ENCODE measurements at places on chromosomes 4 and X.

DNA sequence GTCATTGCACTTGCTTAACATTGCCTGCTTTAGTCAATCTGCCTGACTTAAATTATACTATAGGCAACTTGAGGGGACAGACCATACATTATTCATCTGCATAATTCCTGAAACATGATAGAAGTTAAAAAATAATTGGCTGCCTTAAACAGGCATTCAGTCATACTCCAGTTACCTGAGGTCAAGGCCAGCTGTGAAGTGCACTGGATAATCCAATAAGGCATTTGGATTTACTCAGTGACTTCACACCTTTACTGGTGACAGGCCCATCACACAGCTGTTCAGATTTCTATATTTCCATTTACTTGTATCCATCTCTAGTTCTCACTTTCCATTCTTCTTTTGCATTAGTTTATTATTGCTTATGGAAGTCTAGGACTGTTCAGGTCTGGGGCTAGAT, 2341.6 kb downstream of the PCDH7 start:
- no peak for DNase-seq

GRCh38 chrX:109389917-109390316, 92.0 kb downstream of the GUCY2F start:
- no peak for DNase-seq

DNA sequence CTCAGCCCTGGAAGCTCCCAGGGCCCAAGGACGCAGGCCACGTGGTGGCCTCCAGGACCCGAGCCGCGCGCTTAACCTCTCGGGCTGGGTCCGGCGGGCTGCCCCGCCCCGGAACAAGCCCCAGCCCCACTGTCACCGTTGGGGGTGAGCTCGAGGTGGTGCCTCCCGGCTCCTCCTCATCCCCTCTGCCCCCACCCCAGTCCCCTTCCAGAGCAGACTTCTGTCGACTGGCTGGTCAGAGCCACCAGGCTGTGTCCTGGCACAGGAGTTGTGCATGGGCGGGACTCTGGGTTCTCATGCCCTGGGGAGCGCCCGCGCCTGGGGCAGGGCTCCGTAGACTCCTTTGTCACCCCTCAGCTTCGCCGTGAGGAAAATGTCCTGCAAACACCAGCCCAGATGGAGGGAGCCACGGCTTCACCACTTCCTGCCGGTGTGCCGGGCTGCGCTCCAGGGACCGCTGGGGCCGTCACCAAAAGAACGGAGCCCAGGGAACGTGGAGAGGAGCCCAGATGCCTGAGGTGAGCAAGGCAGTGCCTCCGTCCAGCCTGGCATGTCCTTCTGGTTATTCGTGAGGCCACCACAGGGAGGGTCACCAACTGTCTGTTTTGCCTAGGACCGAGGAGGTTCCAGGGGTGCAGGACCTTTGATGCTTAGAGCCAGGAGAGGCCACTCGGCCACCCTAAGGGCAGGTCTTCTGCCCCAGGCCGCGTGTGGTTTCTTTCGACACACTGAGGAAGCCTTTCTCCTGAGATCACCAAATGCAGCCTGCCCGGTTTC, 7.1 kb upstream of the RGS12 start:
- no peak for DNase-seq

DNA sequence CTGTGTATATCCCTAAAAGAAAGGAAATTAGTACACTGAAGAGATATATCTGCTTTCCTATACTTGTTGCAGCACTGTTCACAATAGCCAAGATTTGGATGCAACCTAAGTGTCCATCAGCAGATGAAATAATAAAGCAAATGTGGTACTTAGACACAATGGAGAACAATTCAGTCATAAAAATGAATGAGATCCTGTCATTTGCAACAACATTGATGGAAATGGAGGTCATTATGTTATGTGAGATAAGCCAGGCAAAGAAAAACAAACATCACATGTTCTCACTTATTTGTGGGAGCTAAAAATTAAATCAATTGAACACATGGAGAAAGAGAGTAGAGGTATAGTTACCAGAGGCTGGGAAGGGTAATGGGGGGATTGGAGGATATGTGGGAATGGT, 611.9 kb downstream of the STPG2 start:
- no peak for DNase-seq

DNA sequence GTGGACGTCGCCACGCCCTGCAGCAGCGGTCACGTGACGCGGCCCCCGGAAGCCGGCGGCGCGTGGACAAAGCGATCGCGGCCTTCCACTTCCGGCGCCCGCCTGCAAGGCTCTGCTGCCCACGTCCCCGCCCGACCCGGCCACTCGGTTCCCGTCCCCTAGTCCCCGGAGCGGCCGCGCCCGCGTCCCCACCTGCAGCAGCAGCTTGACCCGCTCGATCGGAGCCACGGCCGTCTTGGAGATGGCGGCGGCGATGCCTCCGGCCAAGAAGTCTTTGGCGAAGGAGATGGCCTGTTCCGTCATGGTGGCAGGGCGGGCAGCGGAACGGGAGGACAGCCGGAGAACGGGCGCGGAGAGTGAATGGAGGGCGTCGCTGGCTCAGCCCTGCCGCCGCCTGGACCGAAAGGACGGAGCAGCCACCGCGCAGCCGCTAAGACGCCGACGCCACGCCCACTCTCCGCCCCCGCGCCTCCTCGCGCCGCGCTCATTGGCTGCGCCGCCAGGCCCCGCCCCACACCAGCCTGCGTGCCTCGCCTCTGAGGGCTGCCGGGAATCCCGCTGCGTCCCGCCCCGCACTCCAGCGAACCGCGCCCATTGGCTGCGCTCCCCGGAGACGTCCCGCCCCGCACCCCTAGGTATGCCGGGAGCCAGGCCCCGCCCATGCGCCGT, at the start of gene SLC25A6:
Gene SLC25A6 (minus strand): TSS at position 407 of the 669 bp plus-strand sequence. CDS start 104 bp downstream, at position 303.
- DNase-seq = no peak

GRCh38 chr4:145217349-145217748, 37.0 kb upstream of the OTUD4 start:
- DNase-seq = no peak

GRCh38 chrX:13198762-13199064, 121.1 kb downstream of the ATXN3L start:
- DNase-seq = no peak

- no peak for DNase-seq
Measured at GRCh38 chr4:121189326-121190215, 25.4 kb upstream of the TNIP3 start.

DNA sequence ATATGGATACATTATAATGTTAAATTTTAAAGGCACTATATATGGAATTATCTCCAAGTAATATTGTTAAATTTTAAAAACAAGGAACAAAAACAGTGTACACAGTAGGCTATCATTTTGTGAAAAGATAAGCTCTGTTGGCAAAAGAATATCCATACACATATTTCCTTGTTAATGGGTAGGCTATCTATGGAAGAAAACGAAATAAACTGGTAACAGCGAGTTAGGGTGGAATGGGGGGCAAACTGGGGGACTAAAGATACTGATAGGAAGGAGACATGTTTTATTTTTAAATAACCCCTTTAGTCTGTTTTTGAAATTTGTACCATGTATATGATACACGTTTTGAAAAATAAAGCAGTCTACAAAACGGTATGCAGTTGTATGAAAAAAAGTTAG, 3.6 kb upstream of the TSPAN5 start:
- DNase-seq = no peak

DNA sequence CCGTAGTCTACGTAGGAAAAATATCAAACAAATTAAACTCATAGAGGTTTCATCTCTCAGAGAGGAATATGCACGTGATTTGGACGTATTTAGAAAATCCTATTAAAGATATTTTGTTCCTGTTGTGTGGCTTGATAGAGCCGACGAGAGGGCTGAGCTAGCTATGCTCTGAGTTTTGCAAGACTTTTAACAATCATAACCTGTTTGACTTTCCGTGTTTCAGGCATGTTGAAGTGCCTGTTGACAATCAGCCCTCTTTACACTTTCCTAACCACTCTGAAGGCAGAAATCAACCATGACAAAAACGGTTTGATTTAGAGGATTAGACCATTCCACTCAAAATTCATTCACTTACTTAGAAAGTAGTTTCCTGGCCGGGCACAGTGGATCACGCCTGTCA, 297.3 kb downstream of the ASMT start:
- DNase-seq = no peak

GRCh38 chrX:107537815-107538214, 88.4 kb downstream of the FRMPD3 start:
- DNase-seq = no peak

DNA sequence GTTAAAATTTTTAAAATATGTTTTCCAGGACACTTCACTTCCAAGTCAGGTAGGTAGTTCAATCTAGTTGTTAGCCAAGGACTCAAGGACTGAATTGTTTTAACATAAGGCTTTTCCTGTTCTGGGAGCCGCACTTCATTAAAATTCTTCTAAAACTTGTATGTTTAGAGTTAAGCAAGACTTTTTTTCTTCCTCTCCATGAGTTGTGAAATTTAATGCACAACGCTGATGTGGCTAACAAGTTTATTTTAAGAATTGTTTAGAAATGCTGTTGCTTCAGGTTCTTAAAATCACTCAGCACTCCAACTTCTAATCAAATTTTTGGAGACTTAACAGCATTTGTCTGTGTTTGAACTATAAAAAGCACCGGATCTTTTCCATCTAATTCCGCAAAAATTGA, 49.7 kb downstream of the XIAP start:
- DNase-seq = no peak

DNA sequence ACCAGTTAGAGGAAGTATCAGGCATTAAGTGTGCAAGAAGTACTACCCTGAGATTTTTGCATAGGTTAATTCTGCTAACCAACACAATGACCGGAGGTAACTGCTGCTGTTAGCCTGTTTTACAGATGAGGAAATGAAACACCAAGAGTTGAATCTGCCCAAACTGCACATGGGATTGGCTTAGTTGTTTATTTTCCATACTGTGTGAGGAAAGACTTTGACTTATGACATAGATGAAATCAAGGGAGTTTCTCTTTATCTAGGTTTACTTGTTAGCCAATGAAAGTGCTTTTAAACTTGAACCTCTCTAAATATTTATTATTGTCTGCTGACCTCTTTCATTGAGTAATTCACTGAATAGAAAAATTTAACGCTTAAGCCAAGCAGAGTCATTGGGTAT, 10.3 kb downstream of the GUCY1B1 start:
- no peak for DNase-seq

GRCh38 chrX:13120017-13120416, 75.6 kb upstream of the FAM9C start:
- no peak for DNase-seq

- DNase-seq = no peak
Measured at GRCh38 chr4:66000510-66001117, 330.3 kb upstream of the EPHA5 start.

DNA sequence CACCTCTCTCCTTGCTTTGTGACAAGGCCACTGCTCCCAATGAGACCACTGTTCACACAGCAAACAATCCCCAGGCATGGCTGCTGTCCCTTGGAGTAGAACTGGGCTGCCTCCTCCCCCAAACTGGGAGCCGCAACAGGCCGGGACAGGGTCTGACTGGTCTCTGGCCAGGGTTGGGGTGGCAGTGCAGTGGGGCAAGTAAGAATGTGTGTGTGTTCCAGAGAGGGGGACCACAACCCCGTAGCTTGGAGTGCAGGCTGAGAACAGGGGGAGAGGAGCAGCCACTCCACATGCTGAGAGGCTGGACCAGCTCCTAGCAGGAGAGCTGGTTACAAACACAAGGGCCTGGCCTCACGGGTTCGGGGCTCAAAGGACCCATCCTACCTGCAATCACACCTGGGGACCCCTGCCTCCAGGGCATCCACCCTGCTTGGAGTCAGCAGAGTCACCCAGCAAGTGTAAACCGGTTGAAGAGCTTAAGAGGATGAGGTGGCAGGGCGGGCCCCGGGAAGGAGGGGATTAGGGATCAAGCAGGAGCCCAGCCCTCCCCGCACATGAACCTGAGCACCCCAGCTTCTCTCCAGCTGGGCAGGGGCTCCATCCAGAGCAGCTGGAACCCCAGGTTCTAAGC, 3.8 kb upstream of the ZNF185 start:
- DNase-seq = no peak

DNA sequence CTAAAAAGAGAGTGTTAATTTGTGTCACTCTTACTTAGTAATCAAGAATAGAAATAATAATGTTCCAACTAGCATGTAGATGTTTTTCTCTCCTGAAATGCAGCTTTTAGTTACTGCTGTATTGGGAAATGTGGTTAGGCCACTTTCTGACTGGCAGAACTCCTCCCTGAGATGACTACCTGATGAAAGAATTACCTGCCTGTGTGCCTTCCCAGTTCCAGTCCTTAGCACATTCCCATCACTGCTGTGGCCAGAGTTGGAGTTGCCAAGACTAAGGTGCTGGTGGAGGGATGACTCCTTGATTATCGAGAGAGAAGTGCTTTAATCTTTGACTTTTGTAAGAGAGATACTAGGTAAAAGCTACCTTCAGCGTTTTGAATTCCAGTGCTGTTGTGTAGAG, 9.5 kb downstream of the GAB1 start:
- DNase-seq = no peak

DNA sequence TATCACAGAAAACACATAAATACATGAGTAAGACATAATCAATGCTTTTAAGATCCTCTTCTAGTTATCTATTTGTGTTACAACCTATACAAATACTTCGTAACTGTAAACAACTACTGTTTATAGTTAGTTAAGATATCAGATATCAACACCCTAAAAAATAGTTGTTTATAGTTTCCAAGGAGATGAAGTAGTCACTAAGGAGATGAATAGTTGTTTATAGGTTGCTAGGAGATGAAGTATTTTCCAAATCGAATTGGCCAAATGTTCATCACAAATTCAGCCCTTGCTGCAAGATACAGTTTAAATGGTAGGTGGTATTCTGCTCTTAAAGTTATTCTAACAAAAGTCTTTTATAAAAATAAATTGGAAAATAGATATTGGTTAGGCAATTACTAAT, 618.2 kb upstream of the PCDH10 start:
- DNase-seq = no peak

GRCh38 chr4:31918891-31919290, 1198.7 kb downstream of the PCDH7 start:
- peak; percentile 2 for DNase-seq

- DNase-seq = no peak
Measured at GRCh38 chr4:27223326-27223725, 362.7 kb downstream of the STIM2 start.

DNA sequence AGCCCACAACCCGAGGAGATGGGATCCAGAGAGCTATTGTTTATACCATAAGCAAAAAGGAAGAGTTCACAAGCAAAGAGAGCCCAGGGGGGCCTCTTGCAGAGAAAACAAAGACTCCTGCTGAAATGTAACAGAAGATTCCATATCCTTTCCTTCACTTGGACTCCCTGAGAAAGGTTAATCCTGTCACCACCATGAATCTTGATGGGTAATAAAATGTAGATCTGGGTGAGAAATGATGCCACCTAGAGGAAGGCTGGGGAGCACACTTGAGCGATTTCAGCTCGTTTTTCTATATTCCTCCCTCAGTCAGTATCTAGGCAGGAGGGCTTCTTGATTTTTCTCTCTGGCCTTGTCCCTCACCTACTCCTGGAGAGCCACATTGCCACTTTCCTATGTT, 10.2 kb upstream of the KCNE5 start:
- DNase-seq = peak; percentile 1

- no peak for DNase-seq
Measured at GRCh38 chrX:110086916-110087484, 84.1 kb downstream of the TMEM164 start.
